Activated naive CD4-positive, alpha-beta T cell treated with anti-CD3 and anti-CD28 coated beads, Interleukin-2, amount 50 U/mL, for 72 hours (primary cell): ENCODE measurements at places on chromosomes 13 and 19.

DNA sequence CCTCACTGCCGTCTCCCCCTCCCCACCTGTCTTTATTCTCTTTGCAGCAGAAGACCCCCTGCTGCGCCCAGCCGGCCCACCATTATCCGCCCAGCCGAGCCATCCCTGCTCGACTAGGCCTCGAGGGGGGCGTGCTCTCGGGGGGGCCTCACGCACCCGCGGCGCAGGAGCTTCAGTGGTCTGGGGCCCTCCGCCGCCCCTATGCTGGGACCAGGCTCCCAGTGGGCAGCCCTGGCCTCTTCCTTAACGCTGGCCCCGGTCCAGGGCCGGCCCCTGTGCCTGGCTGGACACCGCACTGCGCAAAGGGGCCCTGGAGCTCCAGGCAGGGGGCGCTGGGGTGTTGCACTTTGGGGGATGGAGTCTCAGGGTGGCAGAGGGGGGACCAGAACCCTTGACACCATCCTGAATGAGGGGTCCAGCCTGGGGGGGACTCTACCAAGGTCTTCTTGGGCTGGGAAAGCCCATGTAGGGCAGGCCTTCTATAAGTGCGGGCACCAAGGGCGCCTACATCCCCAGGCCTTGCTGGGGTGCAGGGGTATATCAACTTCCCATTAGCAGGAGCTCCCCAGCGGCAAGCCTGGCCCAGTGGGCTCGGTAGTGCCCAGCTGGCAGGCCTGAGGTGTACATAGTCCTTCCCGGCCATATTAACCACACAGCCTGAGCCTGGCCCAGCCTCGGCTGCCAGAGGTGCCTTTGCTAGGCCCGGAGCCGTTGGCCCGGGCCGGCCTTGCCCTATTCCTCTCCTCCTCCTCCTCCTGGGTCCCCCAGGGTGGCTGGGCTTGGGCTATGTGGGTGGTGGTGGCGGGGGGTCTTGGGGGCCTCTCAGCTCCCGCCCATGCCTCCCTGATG lies 4.9 kb downstream of the TMED1 start:
- no peak for DNase-seq

GRCh38 chr13:48631441-48631840 lies 22.3 kb upstream of the CYSLTR2 start:
- DNase-seq, result no peak

GRCh38 chr19:45032421-45032820 lies 6.4 kb upstream of the CLASRP start:
- no peak for DNase-seq

GRCh38 chr13:31476753-31477152 lies 262.6 kb upstream of the RXFP2 start:
- no peak for DNase-seq

DNA sequence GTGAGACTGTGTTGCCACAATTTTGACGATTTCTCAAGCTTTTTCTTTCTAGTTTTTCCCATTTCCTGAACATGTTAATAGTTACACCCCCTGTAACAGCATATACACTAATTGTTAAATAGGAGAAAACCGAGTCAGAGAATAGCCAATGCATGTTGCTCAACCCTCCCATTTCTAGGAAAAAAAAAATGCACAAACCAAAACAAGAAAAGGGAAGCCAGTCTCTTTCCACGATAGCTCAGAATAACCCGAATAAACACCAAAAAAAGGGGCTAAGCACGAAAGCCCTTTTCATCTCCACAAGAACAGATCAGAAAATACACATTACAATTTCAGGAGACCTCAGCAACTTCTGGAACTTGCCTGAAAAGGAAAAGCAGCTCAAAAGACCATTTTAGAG lies 16.3 kb downstream of the LATS2 start:
- DNase-seq, result no peak

- peak; percentile 64 for DNase-seq
Observed at GRCh38 chr13:48562296-48563066, 29.6 kb upstream of the RCBTB2 start.

DNA sequence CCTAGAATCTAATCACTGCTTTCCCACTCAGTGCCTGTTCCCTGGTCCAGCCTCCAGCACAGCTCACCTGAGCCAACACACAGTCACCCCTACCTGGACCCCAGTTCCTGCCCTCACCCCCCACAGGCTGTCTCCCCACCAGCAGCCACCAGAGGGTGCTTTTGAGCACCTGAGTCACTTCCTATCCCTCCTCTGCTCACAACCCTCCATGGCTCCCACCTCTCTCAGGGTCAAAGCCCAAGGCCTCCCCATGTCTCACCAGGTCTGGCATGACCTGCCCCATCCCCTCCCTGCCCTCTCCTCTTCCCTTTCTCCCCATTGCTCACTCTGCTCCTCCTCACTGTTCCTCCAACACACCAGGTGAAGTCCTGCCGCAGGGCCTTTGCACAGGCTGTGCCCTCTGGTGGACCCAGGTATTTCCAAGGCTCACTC lies 7.1 kb upstream of the DPP9 start:
- peak; percentile 74 for DNase-seq

- DNase-seq, result no peak
Observed at GRCh38 chr19:11058246-11059030, 30.8 kb upstream of the LDLR start.

GRCh38 chr19:36207605-36208252 lies 6.7 kb downstream of the ZNF565 start:
- DNase-seq, result no peak

DNA sequence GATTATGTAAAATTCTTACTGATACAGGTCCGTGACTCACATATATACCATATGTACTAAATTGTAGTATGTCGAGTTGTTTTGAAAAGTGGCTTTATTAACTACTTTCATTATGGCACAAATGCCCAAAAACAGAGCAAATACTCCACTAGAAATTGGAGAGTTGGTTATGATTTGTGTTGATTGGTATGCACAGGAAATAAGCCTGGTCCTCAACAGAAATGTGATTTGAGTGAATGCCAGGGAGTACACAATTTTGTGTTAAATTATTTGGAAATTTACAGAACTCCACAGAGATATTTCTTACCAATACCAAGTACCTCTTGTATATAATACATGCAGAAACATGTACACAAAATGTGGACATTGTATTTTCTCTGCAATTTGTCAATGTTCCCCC lies 676.7 kb downstream of the PCDH9 start:
- DNase-seq, result no peak

DNA sequence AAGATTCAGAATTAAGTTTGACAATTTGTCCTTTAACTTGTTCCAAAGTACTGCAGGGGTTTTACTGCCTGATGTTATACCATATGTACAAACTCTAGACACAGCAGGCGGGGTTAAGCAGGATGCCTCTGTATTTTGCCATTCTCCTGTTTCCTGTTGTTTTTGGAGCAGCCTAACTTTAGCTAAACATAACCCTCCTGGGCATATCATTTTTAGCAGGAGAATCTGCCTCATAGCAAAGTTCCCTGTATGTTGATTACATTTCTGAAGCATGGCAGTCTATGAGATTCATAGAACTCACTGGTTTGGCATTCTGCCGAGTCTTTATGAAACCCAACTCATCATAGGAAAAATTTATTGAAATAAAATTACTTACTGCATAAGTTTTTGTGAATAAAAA lies 5.2 kb downstream of the LHFPL6 start:
- DNase-seq, result no peak

- DNase-seq, result no peak
Observed at GRCh38 chr19:50159078-50159477, 4.0 kb downstream of the IZUMO2 start.
